ENCODE measurements at places on chromosomes 3 and 15.

DNA sequence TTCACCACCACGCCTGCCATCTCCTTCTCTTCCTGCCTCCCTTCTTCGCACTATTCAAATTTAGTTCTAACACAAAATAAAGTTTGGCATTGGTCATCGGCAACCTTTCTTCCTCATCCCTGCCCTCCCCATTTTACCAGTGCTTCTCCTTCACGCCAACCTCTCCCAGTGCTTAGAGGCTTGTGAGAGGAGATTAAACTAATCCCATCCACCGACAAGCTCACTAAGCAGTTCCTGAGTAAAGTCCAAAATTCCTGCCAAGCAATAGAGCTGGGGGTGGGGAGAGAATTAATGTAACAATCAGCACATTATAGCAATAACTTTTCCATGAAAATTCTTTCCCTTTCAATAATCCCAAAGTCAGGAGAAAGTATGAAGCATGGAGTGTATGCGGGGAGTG is 157.4 kb upstream of the GMNC start:
- no peak for DNase-seq

GRCh38 chr3:28117598-28117997 is 123.8 kb upstream of the CMC1 start:
- no peak for DNase-seq

GRCh38 chr15:41940441-41940857 is 31.9 kb downstream of the EHD4 start:
- DNase-seq, result peak; percentile 98

GRCh38 chr3:100927775-100928174 is 65.4 kb downstream of the ABI3BP start:
- no peak for DNase-seq

GRCh38 chr3:3734881-3735280 is 64.3 kb upstream of the LRRN1 start:
- DNase-seq, result no peak

GRCh38 chr15:73335471-73335870 is 33.3 kb downstream of the HCN4 start:
- no peak for DNase-seq

All from SW480 (cell line).